NCI-H524 treated with DMSO at 0.1 percent for 48 hours (cell line): ENCODE measurements at places on chromosomes 2 and 18.

DNA sequence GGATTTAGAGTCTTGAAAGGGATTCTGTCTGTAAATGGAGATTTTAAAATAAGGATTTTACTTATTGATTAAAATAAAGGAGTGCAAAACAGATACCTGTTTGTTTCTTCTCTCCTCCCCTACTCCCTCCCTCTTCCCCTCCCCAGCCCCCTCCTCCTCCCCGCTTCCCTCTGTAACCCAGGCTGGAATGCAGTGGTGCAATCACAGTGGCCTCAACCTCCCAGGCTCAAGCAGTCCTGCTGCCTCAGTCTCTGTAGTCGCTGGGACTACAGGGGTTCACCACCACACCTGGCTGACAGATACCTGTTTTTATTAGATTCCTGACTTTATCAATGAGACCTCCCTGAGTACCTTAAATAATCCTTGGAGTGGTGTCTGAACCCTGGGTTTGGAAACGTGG, 57.1 kb downstream of the OXER1 start:
- no peak for DNase-seq

GRCh38 chr2:235793163-235793752, 299.4 kb downstream of the AGAP1 start:
- no peak for DNase-seq

- no peak for DNase-seq
Observed at GRCh38 chr18:48979944-48980890, 29.5 kb upstream of the SMAD7 start.

- no peak for DNase-seq
Observed at GRCh38 chr2:42474765-42475454, 18.9 kb downstream of the KCNG3 start.

- DNase-seq = no peak
Observed at GRCh38 chr2:166766220-166766619, 122.1 kb upstream of the XIRP2 start.

- DNase-seq = no peak
Observed at GRCh38 chr18:31791817-31792579, 31.3 kb upstream of the SLC25A52 start.

DNA sequence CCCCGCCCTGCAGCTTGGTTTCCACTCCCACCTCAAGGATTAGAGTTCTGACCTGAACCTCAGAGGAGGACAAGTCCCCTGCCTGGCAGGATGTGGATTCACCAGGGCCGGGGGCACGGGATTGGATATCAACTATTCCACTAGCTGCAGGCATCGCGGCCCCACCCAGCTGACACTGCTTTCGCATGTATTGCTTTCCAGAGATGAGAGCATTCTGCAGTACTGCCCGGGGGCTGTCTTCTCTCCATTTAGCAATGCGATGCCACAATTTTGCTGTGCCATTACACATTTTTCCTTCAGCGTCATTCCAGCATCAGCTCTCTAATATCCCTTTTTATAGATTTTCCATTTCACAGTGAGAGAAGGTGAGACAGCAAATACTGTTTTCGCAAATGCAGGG, 42.0 kb downstream of the CTIF start:
- no peak for DNase-seq

DNA sequence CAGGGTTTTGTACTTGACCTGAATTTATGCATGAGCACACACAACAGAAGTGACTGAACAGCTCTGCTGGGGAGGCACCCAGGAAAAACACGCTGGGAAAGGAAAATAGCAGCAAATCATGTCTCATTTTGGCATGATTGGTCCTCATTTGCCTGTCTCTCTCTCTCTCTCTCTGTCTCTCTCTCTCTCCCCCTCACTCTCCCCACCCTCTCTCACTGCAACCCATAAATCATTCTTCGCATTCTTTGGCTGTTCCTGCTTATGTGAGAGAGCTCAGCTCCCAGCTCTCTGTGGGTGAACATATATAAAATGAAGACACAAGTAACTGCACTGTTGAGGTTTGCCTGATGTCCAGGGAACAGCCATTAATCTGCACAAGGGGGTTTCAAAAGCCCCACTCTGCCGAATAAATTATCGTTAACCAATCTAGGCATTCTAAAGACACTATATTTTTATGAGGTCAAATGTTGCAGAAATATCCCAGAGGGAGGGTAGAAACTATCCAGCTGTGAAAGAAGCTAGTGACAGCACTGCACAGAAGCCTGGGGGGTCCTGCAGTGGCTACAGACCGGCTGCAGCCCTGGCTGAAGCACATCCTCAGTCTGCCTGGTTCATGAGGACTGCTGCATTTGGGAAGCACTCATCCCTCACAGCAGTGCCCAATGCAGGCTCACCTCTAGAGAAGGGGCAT, 260.3 kb downstream of the AFF3 start:
- no peak for DNase-seq

- no peak for DNase-seq
Observed at GRCh38 chr2:74051504-74051903, 66.8 kb downstream of the TET3 start.

DNA sequence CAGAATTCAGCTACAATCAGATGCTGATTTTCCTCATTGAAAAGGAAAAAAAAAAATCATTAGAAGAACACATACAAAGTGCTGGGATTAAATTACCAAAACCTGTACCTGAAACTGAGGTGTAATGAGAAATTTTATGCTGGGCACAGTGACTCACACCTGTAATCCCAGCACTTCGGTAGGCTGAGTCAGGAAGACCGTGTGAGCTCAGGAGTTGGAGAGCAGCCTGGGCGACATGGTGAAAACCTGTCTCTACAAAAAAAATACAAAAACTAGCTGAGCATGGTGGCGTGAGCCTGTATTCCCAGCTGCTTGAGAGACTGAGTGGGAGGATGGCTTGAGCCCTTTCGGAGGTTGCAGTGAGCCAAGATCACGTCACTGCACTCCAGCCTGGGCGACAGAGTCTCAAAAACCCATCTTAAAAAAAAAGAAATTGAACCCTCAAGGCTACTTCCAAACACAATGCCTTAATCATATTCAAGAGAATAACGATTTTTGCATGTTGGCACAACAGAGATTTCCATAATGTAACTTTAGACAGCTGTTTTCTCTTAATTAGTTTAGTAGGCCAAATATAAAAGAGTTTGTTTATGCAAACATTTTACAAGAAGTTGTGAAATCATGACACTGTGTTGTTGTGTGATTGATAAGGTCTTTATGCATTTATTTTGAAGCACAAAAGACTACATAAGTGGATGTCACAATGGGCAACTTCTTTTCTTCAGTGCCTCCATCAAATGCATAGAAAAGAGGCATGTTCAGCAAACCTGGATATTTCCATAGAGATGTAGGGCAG, 63.9 kb downstream of the FAM161A start:
- DNase-seq = no peak

- no peak for DNase-seq
Observed at GRCh38 chr2:39153312-39153711, 32.5 kb upstream of the SOS1 start.

DNA sequence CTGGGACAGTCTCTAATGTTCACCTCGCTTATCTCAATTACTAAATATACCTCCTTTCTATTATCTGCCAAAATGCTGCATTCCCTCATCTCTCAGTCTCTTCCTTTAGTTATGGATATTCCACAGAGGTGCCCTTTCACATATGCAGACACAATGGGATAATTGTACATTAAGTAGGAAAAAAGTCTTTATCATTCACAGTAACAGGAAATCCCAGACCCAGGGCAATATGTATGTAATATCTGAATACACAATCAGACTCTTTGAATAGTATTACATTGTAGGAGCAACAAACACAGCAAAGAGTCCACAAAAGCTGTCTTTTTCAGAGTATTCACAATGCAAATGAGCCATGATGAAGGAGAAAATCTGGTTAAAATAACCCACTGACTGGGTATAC, 1399.0 kb upstream of the ZEB2 start:
- no peak for DNase-seq
